ENCODE measurements at places on chromosomes 11 and 22.
A peak's percentile ranks its signal among the peaks of the same experiment; 100 is the strongest.

- no peak for DNase-seq
Observed at GRCh38 chr22:49340406-49340805, 487.3 kb downstream of the BRD1 start.

DNA sequence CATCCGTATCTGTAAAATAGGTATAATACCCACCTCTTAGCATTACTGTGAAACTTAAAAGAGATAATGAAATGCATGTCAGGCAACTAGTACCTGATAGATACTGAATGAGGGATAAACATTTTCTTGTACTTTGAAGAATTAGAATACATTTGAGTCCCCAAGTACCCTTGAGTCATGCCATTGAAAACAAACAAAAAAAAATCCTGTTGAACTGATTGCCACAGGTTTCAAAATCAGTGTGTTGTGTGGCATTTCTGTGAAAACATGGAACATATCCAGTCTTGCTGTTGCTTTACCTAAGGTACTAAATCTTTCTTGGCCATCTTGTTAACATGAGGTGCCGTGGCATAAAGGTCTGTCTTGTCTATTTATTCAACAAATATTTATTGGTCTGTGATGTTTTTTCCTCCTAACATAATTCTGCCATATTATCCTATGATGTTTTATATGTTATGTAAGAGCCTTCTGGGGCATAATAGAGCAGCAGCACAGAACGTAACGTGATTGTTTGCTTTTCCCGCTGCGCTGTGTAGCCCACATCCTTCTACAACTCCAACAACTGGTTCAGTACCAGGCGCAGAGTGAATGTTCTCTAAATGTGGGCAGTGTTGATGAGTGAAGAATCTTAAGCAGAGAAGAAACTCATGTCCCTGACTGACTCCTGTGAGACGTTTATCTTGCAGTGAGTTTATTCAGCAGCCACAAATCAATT lies 79.3 kb upstream of the RAB1B start:
- DNase-seq = no peak

DNA sequence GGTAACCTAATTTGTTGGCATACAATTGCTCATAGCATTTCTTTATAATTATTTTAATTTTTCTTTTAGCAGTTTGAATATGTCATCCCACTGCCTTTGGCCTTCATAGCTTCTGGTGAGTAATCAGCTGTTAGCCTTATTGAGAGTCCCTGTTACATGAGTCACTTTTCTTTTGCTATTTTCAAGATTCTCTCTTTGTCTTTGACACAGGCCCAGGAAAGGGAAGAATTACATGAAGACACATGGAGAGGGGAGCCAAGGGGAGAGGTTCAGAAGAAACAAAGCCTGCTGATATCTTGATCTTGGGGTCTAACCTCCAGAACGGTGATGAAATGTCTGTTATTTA lies 418.2 kb downstream of the METTL15 start:
- no peak for DNase-seq

- DNase-seq = no peak
Observed at GRCh38 chr22:38947321-38948140, 9.9 kb upstream of the APOBEC3A start.

GRCh38 chr11:128208329-128209137 lies 378.8 kb downstream of the ETS1 start:
- DNase-seq = no peak

- no peak for DNase-seq
Observed at GRCh38 chr22:17875631-17876030, 101.4 kb upstream of the BID start.

- peak; percentile 34 for DNase-seq
Observed at GRCh38 chr22:20128902-20129746, 2.5 kb upstream of the ZDHHC8 start.

DNA sequence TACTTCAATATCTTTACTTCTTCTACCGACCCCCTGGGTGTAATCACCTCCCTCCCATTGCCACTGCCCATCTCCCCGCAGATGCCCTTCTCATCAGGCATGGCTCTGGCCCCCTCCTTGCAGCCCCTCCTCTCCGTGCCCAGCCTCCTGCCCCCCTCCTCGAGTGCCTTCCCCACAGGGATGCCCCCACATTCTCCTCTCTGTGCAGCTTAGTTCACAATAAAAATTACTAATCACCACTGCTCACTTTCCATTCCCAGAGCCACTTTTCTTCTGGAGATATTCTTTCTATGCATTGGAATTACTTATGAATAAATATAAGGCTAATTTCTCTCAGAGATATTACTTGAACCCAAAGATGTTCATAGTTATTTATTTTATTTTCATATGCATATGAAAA lies 22.1 kb downstream of the IFITM10 start:
- no peak for DNase-seq

- peak; percentile 37 for DNase-seq
Observed at GRCh38 chr11:111586388-111586831, 15.8 kb upstream of the SIK2 start.

GRCh38 chr22:47345025-47345424 lies 582.6 kb downstream of the TBC1D22A start:
- no peak for DNase-seq

- no peak for DNase-seq
Observed at GRCh38 chr22:25930083-25930482, 188.1 kb downstream of the MYO18B start.

DNA sequence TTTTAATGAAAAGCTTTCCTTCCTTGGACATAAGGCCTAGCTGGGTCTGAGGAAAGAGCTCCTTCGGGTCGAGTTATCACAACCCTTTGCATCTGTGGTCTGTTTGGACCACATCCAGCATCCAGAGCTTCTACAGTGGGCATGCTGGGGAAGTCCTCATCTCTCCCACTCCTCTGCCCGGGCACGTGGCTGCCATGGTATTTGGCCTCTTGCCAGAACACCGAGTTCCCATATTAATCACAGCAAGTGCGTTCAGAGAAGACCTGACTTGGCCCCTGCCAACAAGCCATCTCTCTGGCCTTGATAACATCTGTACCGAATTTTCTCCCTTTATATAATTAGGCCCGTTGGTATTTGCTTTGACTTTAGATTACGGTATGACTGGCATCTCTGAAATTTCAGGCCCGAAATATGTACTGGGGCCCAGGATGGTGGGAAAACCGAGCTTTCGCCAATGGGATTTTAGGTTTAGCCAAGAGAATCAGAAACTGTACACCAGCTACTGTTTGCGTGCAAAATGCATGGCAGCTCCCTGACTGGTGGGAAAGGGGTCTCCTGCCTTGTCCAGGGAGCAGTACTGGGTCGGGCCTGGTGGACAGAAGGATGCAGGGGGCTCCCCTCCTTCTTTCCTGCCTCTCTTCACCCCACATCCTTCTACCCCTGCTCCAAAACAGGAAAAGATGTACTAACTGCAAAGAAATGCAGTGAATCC lies 90.0 kb downstream of the MICAL2 start:
- DNase-seq = no peak

GRCh38 chr11:75626889-75627529 lies 41.8 kb downstream of the MAP6 start:
- DNase-seq = no peak

DNA sequence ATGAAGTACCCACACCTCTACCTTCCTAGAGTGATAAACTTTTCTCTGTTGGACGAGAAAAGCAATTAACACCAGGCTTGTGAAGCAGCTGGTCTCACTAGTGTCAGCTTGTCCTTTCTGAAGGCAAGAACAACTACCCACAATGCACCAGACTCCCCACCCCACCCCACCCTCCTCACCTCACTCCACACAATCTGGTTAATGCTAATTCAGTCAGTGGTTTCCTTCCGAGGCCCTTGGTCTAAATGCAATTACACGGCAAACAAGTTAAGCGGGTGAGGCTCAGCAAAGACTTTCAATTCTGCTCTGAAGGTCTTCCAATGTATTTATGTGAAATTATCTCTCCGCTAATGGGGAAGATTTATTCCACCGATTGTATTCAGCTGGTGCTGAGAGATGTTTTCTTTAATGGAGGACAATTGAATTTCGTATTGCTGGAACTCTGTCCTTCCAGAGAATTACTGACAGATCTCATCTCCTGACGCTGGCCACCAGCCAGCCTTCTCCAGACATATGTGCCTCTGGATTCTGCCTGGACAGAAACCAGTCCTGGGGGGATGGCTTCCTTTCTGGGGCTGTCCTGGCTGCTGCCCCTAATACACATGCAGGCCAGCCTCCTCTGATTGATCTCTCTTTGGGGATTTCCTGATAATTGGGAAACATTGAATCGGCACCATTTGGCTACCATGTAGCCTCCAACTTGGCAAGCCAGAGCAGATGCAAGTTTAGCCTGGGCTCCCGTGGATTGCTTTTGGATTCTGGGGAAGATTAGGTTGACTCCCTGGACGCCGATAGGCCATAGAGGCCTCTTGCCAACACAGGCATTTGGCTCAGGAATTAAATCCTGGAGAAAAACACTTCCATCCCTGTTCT lies 165.8 kb upstream of the NARS2 start:
- no peak for DNase-seq

GRCh38 chr11:64206457-64207255 lies at the start of gene FERMT3:
Gene FERMT3 (plus strand): TSS chr11:64206721. CDS start chr11:64207365, 644 bp downstream.
- peak; percentile 64 for DNase-seq

All from activated T-cell treated with anti-CD3 and anti-CD28 coated beads for 4 hours (primary cell).